ENCODE measurements at places on chromosomes 12 and 14.

DNA sequence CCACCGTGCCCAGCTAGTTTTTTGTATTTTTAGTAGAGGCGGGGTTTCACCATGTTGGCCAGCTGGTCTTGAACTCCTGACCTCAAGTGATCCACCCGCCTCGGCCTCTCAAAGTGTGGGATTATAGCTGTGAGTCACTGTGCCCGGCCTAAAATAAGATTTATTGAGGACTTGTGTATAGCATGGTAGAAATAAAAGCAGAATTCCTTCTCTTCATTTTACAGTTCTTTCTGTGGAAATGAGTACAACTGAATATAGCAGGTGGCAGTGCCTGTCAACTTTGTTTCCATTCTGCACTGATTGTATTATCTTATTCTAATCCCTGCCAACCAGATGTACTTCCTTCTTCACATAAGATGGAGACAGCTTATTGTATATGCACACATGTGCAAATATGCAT lies 41.0 kb downstream of the DIP2B start:
- DNase-seq, result no peak

DNA sequence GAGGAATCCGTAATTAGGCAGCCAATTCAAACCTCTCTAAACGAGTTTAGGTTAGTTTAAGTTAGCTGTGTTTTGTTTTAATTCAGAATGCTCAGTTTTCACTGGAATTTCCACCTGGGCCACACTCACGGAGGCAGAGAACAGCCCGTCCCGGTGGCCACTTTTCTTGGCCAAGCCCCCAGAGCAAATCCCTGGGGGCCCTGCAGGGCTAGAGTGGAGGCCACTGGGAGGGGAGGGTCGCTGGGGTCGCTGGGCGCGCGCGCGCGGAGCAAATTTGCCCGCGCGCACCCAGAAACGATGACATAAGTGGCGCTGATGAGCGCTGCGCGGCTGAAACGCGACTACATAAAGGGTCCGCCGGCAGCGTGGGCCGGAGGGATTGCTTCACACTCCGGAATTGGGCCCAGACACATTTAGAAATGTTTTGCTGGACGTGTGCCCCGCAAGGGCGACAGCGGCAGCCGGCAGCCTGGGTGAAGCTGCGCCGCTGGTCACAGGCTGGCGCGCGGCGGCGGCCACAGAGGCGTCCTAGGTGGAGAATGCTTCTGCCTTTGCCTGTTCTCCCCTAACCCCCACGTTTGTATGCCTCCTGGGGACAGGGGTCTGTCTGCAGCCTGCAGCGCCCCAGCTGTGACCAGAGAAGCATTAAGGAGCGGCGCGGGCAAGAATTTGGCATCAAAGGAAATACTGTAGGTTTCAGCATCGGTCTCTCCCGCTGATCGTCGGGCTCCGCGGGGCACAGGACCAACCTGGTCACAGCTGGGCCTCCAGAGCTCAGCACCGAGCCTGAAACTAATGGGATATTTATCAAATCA lies 37.9 kb upstream of the TBX5 start:
- DNase-seq, result no peak

DNA sequence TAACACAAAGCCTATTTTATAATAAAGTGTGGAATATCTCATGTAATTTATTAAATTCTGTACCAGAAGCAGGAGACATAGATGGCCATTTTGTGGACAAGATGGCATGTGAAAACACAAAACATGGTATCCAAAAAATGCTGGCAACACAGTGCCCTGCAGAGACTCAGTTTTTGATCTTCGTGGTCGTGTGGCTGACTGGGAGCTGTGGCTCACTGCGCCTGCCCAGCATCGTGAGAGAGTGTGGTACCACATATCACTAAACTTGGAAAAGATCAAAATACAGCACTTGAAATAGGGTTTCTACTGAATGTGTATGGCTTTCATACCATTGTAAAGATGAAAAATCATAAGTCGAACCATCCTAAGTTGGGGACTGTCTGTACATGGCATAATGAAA lies 43.0 kb upstream of the MANSC4 start:
- no peak for DNase-seq

DNA sequence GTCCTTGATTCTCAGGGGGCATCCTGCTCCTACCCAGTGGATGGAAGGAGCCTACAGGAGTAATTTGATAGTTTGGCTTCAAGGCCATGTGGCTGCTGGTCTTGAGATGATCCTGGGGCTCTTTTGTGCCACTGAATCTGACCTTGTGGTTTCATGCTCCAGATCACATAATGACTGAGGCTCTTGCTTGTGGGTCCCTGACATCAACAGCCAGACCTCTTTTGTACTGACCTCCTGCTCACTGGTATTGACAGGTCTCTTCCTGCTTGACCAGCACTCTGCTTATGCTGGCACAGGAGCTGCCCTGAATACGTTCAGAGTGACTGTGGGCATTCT lies 23.2 kb upstream of the JPH4 start:
- DNase-seq, result no peak

DNA sequence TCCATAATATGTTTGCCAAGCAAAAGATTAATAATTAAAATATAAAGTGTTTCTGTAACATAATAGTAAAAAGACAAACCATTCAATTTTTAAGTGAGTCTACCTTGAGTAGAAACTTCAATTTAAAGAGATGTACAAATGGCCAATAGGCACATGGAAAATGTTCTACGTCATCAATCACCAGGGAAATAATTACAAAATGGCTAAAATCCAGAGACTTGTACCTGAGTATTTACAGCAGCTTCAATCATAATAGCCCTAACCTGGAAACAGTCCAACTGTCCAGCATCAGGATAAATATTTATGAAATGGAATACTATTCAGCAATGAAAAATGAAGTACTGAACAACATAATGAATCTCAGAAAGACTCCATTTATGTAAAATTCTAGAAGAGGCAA lies 95.5 kb upstream of the FAR2 start:
- DNase-seq, result no peak

- DNase-seq, result no peak
Observed at GRCh38 chr12:65935906-65936901, 111.9 kb downstream of the HMGA2 start.

DNA sequence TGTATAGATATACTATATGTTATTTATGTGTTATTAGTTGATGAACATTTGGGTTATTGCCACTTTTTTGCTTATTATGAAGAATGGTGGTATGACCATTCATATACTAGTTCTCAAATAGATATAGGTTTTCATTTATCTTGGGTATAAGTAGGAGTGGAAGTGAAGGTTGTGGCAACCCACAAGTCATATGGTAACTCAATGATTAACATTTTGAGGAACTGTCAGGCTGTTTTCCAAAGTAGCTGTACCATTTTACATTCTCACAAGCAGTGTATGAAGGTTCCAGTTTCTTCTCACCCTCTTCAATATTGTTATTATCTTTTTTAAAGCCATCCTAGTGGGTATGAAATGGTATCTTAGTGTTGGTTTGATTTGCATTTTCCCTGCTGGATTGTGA lies 19.0 kb upstream of the MSRB3 start:
- no peak for DNase-seq

GRCh38 chr14:84080944-84081343 lies 1449.0 kb upstream of the FLRT2 start:
- no peak for DNase-seq

DNA sequence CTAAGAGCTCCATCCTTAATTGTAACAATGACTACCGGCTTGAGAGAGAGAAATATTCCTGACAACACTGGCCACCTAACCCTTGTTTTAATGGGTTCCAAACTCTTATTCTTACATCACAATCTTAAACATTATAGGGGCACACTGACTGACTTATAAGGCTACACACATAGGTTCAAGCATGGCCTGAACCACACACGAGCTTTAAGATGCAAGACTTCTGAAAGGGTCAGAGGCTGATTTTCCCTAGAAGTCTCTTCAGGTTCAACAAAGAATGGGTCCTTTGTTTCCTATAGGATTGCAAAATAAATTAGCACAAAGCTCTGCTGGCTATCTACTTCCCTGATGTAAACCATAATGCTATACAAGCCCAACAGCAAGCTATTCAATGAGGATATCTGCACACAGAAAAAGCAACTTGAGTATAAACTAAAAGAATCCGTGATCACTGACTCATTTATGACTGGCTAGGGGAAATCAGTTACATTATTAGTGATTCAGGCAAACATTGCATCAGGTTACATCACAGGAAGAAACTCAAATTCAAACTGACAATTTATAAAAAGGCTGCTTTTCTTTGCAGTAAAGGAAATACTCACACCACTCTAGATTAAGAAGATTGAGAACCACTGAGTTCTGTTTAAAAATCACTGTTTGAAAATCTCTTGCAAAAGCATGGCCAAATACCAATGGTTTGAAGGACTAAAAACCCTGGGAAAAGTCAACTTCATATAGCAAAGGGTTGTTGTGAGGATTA lies 8.5 kb downstream of the BTG1 start:
- no peak for DNase-seq

DNA sequence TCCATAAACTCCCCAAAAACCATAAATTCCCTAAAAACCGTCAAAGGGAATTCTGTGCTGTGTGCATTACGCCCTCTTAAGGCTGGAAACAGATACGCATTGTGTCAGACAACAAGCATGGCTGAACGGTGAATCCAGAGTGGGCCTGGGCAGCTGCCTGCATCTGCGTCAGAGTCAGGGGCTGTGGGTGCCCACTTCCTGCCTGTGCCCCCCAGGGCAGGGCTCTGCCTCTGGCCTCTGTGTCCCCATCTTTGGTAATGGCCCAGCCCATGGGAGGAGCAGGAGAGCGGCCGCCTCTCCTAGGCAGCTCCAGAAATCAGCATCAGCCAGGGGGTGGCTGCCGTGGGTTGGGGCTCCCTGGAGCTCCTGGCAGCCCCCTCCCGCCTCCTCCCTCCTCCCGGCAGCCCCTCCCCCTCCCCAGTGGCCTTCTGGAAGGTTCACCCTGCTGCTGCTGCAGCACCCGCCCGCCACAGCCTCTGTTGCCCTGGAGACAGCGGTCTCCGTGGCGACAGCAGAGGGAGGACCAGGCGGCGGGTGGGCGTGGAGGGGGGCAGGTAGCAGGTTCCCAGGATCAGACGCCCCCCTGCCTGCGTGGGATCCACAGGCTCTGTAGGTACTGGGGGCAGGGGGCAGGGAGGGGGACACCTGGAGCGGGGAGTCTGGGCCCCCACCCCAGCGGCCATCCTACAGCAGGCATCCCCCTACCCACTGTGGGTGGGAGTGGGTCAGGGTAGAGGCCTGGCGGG lies 5.9 kb downstream of the MMP17 start:
- DNase-seq, result no peak

DNA sequence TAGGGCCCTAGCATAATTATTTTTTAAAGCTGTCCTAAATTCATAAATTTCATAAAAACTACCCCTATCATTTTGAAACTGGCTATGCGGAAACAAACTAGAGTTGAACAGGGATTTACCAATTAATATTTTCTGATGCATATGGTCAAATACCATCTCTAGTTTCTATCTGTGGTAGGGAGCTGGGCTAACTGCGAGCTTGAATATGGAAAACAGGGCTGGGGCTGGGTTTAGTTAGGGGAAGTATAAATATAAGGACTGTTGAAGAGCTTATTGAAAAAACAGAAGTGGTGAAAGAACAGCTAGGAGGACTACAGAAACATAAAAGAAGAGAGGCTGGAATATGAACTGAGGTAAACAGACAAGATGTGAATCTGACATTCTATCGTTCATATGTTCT lies 91.8 kb downstream of the SLC38A1 start:
- no peak for DNase-seq

GRCh38 chr14:37589715-37590427 lies 5.2 kb downstream of the FOXA1 start:
- no peak for DNase-seq

- no peak for DNase-seq
Observed at GRCh38 chr12:124756760-124757159, 106.9 kb downstream of the SCARB1 start.
